ENCODE measurements at places on chromosomes 4 and X.

DNA sequence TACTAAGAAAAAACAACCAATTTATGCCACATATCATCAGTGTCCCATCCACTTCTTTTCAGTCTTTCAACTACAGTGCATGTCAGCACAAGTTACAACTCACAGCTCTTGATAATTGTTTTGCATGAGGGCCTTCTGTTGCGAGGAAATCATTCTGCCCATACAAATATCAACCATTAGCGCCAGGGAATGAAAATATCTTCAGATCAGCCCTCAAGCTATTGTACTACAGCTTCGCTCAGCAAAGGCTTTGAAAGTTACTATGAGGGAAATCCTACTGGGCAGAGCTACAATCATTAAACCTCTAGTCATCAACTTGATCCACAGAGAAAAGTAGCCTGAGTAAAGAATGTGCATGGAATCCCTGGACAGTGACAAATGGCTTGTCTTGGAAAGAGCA lies 1023.6 kb upstream of the HS3ST1 start:
- no peak for DNase-seq

DNA sequence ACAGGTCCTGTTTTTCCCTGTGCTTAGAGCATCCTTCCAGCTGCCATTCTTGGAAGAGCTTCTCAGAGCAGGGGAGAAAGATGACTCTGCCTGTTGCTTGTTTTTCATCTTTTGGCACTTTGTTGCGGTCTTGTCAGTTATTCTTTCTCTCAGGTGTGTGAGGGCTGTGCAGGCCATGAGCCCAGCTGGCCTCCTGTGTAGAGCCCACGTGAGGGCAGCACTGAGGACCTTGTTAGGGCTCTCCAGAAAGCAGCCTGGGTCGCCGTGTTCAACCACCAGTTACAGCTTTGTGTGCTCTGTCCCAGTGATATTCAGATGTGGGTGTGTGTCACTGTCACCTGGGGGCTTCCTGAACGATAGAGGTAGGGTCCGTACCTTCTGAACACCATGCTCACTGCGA lies 52.8 kb downstream of the NOP14 start:
- DNase-seq: no peak

GRCh38 chrX:83336454-83336853 lies 171.6 kb upstream of the POU3F4 start:
- DNase-seq: no peak

DNA sequence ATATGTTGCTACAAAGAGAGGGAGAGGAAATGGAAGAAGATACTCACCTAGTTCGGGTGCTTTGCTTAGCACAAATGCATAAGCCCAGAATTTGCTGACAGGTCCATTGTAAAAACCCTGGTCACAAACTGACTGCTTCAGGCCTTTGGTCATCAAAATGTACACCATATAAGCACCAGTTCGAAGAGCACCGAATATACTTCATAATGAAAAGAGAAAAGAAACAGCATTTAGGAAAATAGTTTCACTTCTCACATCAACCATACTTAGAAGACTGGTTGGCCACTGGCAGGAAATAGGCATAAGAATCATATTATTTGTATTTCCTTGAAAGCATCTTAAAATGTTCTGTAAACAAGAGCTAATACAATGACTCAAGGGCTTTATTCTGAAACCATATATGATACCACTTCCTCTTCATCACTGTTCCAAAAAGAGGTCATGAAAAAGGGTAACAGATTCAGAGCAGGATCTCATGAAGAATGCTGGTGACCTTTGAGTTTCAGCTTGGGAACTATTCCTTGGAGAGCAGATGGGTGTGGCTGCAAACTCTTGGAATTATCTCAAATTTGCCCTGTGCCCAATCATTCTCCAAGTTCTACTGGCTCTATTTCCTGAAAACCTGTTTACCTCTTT lies 138.7 kb downstream of the ELOVL6 start:
- DNase-seq: no peak

DNA sequence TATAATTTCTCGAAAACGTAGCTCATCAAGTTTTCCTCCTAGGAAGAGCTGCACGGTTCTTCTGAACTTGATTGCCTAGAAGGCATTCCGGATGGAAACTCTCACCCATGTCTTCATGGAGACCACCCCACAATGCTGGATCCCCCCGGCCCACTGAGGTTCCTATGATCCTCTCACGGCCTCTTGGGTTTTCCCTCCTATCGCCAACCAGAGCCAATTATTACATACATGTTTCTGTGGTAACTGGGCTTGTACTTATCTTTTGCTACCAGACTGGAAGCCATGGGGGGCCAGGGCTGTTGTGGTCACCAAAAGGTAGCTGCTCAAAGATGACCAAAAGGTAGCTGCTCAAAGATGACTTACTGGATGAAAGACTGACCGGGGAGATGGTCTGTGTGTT lies 131.5 kb downstream of the AFAP1 start:
- no peak for DNase-seq

- no peak for DNase-seq
Observed at GRCh38 chrX:154096140-154097002, 1.1 kb downstream of the MECP2 start.

DNA sequence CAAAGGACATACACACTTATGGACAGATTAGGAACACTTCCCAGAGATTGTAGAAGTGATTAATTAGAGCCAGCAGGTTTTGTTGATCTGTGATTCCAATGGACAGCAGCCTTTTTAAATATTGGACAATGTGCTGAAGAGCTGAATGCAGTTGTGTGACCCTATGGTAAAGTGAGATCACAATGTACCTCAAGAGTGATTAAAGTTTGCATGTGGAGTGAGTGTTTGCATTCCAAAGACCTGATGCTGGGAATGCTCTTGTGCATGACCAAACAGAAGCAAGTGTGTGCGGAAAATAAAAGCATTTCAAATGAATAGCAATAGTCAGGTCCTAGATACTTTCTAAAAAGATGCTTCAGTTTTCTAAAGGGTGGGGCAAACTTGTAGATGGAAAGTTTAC lies 154.1 kb downstream of the BANK1 start:
- no peak for DNase-seq

DNA sequence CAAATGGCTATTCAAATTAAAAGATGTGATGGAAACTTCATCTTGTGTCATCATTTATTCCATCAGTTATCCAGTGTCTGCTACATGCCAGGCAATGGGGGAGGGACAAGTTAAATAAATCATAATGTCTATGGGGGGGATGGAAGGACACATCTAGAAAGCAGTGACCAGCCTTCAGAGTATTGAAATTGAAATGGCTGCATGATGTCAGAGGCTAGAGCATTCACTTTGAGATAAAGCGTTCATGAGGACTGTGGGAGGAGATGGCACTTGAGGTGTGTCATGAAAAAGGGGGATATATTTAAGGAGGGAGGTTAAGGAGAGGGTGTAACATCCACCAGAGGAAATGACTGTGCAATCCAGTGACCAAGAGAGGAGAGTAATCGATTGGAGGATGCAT lies 50.6 kb downstream of the SLIT2 start:
- DNase-seq: no peak

DNA sequence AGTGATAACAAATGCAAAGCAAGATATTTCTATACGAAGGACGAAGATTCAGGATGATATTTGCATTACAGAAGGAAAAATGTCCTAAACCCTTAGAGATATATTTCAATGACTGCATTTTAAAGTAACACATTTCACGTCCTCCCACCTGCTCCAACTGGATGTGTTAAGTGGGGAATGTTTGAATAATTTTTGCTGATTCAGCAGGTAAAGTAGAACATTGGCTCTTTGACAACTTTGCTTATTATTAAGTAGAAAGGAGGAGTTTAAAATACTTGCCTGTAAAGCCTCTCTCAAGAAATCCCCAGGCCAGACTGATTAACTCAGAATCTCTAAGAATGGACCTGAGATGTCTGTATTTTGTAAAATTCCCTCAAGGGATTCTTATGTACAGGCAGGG lies 1165.2 kb upstream of the PRKX start:
- no peak for DNase-seq

Data from activated effector memory CD4-positive, alpha-beta T cell treated with Interleukin-2 at 50 U/mL for 16 hours (primary cell).